ENCODE measurements at places on chromosomes 6 and 20.

DNA sequence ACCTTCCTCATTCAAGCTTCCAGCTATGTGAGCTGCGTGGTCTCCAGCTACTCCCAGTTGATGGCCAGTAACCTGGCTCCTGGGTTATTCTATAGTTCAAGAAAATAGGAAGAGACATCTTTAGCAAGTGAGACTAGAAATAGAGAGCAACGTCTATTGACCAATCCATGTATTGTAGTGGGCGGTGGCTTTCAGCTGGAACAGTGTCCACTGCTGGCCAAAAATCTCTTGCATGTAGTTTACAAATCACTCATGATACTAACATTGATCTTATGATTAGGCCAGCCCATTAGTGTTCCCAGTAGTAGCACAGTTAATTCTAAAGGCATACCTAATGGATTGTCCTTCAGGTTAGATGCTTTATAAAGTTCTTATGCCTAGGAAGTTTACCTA, 58.9 kb upstream of the SCP2D1 start:
- DNase-seq: no peak

DNA sequence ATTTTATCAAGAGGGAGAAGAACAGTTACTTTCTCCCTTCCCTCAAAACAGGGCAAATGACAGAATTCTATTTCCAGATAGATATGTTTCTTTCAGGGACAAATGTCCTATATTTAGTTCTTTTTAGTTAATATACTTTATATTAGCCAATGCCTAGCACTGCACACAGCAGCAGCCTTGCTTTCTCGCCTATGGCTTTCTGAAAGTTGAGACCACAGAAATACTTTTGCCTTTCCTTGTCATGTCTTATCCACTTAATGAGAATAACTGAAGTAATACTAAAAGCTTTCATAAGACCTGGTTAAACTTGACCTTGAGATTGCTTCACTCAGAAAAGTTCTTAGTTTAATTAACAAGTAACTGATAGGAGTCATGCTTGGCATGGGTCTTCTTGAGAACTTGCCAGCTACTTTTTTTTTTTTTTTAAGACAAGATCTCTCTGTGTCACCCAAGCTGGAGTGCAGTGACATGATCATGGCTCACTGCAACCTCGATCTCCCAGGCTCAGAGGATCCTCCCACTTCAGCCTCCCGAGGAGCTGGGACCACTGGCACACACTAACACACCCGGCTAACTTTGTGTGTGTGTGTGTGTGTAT, 159.3 kb downstream of the CDKAL1 start:
- no peak for DNase-seq

DNA sequence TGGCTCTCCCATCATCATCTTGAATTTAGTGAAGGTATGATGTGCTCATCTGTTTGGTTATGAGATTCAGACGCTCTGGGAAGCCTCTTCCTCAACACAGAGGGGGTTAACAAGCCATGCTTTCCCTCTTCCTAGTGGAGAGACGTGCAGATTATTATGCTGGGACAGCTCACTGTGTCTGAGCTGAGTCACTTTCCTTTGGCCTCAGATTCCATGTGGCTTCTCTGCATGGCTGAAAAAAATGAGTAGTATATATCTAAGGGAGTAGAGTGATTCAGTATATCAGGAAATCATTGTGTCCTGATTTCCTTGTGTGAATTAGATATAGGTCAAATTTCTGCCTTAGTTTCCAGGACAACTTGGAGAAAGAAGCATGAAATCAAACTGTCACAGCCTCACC, 52.6 kb downstream of the FIG4 start:
- no peak for DNase-seq

DNA sequence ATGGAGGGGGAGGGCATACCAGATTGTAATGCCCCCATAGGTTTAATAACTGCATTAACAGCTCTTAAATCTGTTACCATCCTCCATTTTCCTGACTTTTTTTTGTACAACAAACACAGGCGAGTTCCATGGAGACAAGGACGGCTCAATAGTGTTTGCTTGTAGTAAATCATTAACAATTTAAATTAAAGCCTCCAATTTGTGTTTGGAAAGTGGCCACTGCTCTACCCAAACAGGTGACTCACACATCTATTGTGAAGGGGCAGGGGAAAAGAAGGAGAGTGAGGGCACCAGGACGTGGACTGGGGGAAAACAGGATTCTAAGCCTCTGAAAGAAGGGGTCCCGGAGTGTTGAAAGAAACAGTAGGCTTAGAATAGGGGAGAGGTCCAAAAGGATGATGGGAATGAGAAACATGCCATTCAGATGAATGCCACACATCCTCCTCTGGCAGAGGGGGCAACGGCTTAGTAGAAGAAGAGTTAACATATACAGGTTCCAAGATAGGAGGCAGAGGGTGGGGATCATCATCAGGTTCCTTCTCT, 6.9 kb downstream of the GLYATL3 start:
- DNase-seq: no peak

DNA sequence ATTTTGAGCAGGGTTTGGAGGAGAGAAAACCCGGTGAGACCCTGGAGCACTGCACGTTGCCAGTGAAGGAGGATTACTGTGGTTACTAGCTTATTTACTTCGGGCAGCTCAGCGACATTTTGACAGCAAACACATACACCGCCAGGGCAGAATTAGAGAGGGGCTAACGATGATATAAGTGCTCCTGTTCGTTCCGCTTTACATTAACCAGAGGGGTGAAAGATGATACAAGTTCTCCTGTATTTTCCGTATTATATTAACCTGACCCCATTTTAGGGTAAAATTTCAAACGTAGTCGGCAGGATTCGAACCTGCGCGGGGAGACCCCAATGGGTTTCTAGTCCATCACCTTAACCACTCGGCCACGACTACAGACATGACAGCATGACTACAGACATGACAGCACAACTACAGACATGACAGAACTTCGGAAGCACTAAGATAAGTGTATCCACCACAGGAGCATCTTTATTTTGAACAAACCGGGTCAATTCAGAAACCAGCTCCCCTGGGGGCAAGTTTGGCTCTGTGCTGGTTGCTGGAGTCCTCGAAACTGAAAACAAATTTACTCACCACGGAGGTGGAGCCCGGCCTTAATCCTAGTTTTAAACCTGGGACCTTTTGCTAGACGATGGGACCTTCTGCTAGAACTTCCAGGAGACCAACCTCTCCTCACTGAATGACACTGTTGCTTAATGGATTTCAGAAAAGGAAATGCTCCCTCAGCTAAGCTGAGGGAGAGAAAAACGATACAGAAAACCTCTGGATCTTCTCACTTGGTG, 80.4 kb upstream of the ZNF184 start:
- DNase-seq: peak; percentile 27

DNA sequence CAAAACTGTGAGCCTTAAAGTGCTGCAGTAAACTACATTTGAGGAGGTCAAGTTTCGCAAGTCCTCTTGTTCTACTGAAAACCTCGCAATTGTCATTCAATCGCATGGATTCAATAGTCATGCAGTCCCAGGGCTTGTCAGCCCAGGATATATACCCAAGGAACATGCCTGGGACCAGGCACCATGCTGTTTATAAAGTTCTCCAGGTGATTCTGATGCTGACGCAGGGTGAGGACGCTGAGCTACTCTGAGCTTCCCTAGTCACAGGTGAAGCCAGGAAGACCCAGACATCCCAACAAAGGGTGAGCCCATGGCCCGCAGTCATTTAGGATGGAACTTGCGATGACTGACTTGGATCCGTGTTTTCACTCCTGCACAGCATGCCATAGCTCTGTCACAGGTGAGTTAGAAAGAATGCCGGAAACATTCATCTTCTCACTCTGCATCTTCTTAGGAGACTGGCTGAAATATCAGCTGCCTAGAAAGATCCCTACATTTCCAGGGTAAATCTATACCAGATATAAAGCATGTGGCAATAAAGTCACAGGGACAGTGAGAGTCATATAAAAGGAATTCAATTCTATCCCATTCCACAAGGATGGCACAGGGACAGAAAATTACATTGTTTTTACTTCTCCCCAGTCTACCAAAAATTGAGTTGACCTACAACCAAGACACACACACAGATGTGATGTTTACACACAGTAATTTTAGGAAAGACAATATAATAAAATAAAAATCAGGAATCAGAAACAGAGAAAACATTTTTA, 27.0 kb upstream of the SSTR4 start:
- no peak for DNase-seq

DNA sequence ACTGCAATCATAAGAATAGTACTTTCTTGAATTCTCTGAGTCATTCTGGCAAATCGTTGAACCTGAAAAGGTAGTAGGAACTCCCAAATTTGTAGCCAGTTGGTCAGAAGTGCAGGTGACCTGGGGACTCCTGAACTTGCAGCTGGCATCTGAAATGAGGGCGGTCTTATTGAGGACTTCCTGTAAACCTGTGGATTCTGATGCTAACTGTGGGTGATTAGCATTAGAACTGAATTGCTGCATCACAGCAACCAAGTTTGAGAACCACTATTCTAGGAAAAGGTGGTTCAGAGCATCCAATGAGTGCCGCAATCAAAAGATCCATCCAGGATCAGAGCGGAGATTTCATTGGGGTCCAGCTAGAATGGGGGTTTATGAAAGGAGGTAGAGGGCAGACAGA, 50.2 kb upstream of the UTRN start:
- DNase-seq: no peak

DNA sequence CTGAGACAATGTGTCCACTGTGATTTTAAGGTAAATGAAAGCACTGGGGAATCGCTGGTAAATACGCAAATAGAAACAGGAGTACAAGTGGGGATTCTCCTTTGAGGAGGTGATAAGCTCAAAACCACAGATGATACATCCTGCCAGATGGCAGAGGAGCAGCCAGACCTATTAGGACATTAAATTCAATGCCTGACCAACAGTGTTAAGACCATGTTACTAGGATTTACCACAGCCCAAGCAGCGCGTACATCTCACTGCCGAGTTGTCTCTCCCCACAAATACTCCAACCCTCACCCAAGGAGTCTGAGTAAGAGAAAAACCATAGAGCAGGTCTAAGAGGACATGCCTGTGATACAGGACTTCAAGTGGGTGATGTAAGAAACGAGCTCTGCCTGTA, 68.9 kb upstream of the TULP1 start:
- no peak for DNase-seq

DNA sequence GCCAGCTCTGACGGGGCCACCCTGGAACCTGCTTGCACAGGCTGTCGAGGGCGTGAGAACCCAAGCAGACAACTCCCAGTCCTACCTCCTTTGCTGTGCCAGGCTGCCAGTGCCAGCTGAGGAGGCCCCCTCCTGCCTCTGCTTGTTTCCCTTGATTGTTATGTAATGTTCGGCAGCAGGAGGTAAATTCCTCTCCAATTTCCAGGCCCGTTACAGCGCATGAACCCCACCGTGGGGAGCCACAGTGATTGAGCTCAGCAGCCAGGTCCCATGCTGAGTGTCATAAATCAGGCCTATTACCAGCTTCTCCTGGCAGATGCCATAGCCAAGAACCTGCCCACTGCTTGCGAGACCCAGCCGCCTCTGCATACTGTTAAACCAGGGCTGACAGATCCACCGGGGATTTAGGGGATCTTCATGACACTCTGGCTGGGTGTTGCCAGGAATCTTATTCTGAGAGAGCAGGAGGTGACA, 320.5 kb downstream of the DHX35 start:
- DNase-seq: peak; percentile 94

- DNase-seq: no peak
Observed at GRCh38 chr6:50843842-50844241, 25.2 kb downstream of the TFAP2B start.

GRCh38 chr6:159110013-159110412, 59.2 kb upstream of the FNDC1 start:
- no peak for DNase-seq

DNA sequence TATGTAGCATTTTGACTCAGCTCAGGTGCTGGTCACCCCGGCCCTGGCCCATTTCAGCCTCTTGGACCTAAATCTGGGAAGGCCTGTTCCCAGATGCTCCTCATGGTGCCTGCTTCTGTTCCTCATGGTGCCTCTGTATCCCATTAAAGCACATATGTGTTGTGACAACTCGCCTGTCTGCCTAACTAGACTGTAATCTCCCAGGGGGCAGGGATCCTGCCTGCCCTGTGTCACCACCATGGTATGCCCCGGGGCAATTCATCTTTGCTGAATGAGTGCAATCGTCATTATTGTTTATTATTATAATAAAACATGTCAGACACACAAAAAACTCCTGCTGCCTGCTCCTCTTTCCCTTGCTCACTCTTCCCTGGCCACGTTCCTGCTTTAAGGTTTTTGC, 62.0 kb downstream of the ZFP64 start:
- DNase-seq: no peak

DNA sequence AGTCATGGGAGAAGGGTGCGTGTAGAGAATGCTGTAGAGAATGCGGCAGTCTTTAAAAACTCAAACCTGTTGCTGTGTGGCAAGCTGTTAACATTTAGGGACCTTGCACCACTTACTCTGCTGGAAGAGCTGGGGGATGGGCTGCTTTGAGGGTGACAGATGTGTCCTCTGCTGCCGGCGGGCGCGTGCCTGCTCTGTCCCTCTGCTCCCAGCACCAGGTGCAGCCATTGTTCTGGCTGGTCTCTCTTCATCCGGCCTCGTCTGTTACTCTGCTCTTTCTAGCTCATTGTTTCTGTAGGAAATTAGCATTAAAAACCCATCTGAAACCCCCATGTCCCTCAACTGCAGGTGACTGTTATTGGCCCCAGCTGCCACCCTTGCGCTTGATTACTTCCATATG, 78.5 kb downstream of the CBFA2T2 start:
- peak; percentile 73 for DNase-seq

DNA sequence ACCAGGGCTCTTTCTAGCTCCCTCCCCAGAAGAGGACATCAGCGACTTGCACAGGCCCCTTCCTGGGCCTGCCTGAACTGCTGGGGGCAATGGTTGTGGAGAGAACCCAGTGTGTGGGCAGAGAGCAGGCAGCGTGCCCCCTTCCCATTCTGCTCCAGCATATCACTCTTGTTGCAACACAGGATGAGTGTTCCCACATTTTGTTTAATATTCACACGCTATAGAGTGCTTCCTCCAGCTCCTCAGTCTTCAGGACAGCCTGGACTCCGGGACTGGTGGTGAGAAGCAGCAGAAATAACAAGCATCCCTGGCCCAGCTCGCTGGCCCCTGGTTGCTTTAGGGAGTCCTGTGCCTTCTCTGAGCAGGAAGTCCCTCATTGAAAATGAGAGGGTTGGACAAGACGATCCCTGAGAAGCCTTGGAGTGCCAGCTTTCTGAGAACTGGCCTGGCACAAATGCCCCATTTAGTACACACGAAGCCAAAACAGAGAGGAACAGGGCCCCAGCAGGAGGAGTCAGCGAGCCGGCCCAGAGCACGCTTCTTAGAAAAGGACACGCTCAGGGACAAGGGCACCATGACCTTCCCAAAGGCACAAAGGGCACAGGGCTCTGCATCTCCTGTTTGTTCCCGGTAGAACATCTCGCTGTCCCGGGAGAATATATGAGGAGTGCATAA, 84.2 kb upstream of the FOXC1 start:
- no peak for DNase-seq
